Cardiac muscle cell (in vitro differentiated cells and primary cell): ENCODE measurements at places on chromosomes 3 and 15.
A peak's percentile ranks its signal among the peaks of the same experiment; 100 is the strongest.

GRCh38 chr3:129775870-129776269 is 117.6 kb downstream of the TMCC1 start:
- DNase-seq: no peak
- H3K4me3 ChIP-seq: no peak overlapping the region
- no peaks in the 10 kb centered on the region for H3K4me1 ChIP-seq
- no peaks in the 10 kb centered on the region for H3K36me3 ChIP-seq

GRCh38 chr3:28502397-28502937 is 153.8 kb upstream of the AZI2 start:
- no peak for DNase-seq
- H3K4me1 ChIP-seq: peaks cover 13% of the 10 kb centered on the region
- no peak overlapping the region for H3K27ac ChIP-seq
- H3K36me3 ChIP-seq: no peaks in the 10 kb centered on the region

DNA sequence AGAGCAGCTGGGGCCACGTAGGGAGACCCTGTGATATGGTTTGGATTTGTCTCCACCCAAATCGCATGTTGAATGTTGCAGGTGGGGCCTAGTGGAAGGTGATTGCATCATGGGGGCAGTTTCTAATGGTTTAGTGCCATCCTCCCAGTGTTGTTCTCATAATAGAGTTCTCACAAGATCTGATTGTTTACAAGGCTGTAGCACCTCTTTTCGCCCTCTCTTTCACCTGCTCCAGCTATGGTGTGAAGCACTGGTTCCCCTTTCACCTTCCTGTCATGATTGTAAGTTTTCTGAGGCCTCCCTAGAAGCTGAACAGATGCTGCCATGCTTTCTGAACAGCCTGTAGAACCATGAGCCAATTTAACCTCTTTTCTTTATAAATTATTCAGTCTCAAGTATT is 198.9 kb upstream of the CBLB start:
- H3K4me3 ChIP-seq: no peak overlapping the region
- no peak for DNase-seq
- no peaks in the 10 kb centered on the region for H3K4me1 ChIP-seq
- no peak overlapping the region for H3K27ac ChIP-seq
- no peaks in the 10 kb centered on the region for H3K27me3 ChIP-seq
- H3K36me3 ChIP-seq: no peaks in the 10 kb centered on the region

DNA sequence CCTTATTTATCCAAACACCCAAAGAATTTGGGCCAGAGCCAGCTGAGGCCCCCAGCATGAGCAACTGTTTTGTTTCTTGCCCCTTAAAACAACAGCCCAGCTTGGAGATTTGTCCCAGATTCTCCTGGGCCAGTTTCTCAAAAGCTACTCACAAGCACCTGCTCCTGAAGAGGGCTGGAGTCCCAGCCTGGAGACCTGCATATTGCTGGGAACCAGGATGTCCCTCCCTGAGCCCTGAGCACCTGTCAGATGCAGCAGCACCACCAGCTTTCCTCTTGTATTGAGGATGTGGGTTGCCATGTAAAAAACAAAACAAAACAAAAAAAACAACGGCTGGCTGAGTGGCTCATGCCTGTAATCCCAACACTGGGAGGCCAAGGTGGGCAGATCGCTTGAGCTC is 7.0 kb upstream of the RFT1 start:
- no peak overlapping the region for H3K4me3 ChIP-seq
- DNase-seq: no peak
- no peaks in the 10 kb centered on the region for H3K36me3 ChIP-seq
- peaks cover 31% of the 10 kb centered on the region for H3K27me3 ChIP-seq
- no peak overlapping the region for H3K27ac ChIP-seq
- no peaks in the 10 kb centered on the region for H3K4me1 ChIP-seq

DNA sequence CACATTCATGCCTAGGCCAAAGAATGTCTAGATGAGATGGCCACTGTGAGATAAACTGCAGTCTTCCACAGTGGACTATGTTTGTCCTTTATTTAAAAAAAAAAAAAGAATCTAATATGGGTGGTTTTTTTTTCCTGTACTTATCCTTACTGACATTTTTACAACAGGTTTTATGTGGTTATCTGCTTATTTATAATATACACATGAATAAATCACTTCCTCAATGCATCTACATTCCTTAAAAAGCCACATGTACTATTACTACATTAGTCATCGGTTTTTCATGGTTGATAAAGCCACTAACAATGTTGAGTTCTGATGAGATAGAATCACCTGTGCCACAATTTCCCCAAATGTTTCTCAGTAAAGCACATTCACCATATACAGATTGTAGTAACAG is 341.3 kb upstream of the THBS1 start:
- H3K27me3 ChIP-seq: no peaks in the 10 kb centered on the region
- H3K4me1 ChIP-seq: no peaks in the 10 kb centered on the region
- no peak overlapping the region for H3K27ac ChIP-seq
- no peak for DNase-seq
- no peak overlapping the region for H3K4me3 ChIP-seq

DNA sequence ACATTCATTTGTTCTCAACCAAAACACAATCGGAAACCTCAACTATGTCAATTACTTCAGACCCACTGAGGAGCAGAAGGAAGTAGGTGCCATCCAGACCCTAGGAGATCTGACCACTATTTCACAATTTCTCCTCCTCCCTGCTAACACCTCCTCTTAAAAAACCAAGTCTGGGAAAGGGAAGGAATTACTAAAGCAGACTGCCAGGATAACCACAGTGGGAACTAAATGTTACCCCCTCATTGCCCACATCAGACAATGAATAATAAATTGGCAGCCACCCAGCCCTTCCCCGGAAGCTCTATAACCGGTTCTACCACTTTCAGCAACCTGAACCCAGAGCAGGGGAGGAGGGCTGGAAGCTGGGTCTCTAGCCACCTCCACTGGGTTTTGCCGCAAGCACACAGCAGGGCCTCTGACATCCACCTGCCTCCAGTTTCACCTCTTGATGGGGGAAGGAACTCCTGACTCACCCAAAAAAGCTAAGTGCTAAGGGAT is 17.6 kb downstream of the C15orf62 start:
- no peaks in the 10 kb centered on the region for H3K36me3 ChIP-seq
- no peaks in the 10 kb centered on the region for H3K27me3 ChIP-seq
- H3K4me3 ChIP-seq: no peak overlapping the region
- H3K4me1 ChIP-seq: no peaks in the 10 kb centered on the region

DNA sequence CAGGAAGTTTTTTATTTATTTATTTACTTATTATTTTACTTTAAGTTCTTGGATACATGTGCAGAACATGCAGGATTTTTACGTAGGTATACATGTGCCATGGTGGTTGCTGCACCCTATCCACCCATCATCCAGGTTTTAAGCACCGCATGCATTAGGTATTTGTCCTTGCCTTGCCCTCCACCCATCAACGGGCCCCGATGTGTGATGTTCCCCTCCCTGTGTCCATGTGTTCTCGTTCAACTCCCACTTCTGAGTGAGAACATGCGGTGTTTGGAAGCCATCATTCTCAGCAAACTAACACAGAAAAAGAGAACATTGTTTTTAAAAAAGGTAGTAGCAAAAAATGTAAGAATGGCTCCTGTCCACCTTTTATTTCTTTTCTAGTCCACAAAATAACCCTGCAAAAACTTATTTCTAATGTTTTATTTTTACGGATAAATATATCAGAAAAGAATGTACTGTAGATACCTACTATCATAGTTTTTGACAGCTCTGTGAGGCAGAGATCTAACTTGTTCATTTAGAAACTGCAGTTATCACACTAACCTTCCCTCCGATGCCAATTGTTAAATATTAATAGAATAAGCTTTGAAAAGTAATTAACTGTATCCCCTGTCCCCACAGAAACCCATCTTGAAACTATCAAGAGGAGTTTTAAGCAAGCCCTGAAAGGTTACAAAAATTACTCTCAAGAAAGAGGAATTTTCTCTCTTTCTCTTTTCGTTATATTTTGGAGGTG is 189.2 kb downstream of the LPP start:
- no peak overlapping the region for H3K4me3 ChIP-seq
- peak overlapping the region; percentile 34 for H3K27ac ChIP-seq
- H3K27me3 ChIP-seq: no peaks in the 10 kb centered on the region
- H3K36me3 ChIP-seq: no peaks in the 10 kb centered on the region
- peaks cover 19% of the 10 kb centered on the region for H3K4me1 ChIP-seq

DNA sequence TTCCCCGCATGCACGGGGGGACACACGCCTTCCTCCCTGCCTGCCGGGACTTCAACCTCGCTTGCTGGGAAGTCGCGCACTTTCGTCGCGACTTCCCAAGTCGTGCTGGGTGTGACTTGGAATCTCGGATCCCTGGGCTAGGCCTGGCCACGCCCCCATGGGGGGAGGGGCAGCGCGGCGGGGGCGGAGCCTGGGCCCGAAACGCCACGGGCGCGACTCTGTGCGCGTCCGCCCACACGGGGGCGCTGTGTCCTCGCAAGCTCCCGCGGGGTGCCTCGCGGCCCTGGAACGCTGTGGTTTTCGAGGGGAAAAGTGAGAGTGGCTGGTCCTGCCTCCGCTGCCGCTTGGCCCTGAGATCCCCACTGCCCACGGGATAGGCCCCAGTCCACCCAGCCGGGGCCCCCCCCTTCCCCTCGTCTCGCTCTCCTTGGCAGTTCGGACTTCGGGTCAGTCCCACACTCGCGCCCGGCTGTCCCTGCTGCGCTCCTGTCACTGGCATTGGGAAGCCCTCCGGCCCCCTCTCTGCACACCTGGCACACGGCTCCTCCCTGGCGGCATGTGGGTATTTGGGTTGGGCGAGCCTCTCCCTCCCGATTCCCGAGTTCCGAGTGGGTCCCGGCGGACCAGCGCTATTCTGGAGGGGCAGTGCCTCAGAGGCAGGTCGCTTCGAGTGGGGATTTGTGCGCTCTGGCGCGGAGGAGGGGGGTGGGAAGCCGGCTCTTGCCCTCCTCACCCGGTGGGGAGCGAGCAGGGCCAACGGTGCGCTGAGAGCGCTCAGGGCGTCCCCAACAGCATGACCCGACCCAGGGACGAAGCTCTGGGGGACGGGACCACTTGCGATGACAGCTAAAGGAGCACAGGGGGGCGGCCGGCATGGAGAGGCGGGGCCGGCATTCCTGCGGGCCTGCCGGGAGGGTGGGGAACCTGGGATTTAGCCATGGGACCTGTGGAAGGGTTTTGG is 23.6 kb downstream of the SEC61A1 start:
- H3K27me3 ChIP-seq: no peaks in the 10 kb centered on the region
- peak; percentile 89 for DNase-seq
- H3K4me1 ChIP-seq: peaks cover 24% of the 10 kb centered on the region
- H3K4me3 ChIP-seq: peak overlapping the region; percentile 31

DNA sequence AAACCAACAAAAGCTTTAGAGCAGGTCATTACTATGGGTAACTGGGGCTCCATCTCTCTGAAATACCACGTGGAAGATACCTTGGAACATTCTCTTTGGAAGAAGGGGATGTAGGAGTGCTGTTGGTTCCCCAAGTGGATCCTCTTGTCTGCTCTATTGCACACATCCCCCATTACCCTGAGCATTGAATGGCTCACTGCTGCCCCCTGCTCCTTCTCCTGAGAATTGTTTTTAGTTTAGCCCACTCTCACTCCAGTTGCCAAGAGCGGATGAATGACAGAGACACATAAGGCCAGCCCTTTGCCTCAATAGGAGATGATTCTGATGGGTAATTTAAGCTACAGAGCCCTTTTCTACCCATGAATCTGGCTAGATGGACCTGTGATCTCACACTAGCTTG is 135.6 kb upstream of the SUCLG2 start:
- H3K4me3 ChIP-seq: no peak overlapping the region
- H3K36me3 ChIP-seq: no peaks in the 10 kb centered on the region
- DNase-seq: peak; percentile 57

GRCh38 chr3:123535580-123535979 is 49.3 kb downstream of the HACD2 start:
- H3K4me3 ChIP-seq: no peak overlapping the region
- H3K4me1 ChIP-seq: no peaks in the 10 kb centered on the region
- H3K27me3 ChIP-seq: no peaks in the 10 kb centered on the region
- no peaks in the 10 kb centered on the region for H3K36me3 ChIP-seq
- H3K27ac ChIP-seq: no peak overlapping the region
- DNase-seq: peak; percentile 44

GRCh38 chr15:59399465-59400102 is 26.9 kb upstream of the MYO1E start:
- no peak overlapping the region for H3K4me3 ChIP-seq
- no peak for DNase-seq
- no peaks in the 10 kb centered on the region for H3K27me3 ChIP-seq
- H3K4me1 ChIP-seq: no peaks in the 10 kb centered on the region
- no peak overlapping the region for H3K27ac ChIP-seq
- no peaks in the 10 kb centered on the region for H3K36me3 ChIP-seq
